ENCODE measurements at places on chromosomes 11 and 22.

GRCh38 chr22:45216133-45217003 lies 24.3 kb downstream of the KIAA0930 start:
- DNase-seq: no peak

DNA sequence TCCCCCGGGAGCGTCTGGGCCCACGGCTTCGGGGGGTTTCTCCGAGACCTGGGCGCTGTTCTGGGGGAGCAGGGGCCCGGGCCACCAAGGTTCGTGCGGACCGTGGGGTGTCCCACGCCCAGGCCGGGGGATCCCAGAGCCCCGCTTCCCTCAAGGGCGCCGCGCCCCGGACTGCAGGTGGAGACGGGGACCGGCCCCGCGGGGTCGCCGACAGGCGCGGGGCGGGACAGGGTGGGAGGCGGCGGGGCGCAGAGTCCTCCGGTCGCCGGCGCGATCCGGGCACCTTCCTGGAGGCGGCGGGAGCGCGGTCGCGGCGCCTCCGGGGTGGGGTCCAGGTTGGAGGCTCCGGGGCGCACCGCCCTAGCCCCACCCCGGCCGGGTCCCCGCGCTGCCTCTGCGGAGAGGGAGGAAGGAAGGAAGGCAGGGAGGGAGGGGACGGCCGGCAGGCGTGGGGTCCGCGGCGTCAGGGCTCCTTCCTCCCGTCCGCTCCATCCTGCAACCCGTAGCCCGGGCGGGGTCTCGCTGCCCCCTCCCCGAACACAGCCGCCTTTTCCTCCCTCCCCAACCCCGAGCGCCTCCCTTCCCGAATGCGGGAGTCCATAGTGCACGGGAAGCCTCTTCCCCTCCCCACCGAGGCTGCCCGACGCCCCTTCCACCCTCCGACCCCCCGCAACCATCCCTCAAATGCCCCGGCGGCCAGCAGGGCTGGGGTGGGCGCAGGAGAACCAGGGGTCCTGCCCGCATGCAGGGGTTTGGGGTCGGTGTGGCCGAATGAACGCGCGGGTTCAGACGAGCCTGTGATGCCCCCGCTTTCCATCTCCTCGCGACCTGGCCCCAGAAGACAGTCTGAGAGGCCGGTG lies 4.3 kb upstream of the ZBED4 start:
- DNase-seq: no peak

GRCh38 chr11:131303611-131304119 lies 66.8 kb upstream of the NTM start:
- no peak for DNase-seq

- DNase-seq: no peak
These were observed 411.9 kb downstream of the CNTN5 start for GRCh38 chr11:99432677-99433076.

DNA sequence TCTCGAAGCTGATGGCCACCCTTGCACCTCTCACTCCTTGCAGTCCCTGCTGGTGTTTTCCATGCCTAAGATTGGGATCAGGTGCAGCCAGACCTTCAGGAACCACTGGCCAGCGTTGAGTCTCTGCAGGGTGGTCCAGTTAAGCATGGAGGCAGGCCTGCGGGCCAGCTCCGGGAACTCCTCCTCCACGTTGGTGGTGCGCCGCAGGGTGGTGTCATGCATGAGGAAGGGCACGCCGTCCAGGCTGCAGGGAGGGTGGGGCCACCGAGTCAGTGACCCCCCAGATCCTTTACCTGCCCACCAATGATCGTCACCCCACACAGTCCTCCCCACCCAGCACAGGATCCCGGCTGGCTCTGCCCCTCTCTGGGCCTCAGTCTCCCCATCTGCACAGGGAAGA lies 10.0 kb upstream of the KLHL35 start:
- DNase-seq: no peak

- no peak for DNase-seq
These were observed 597.2 kb downstream of the DLG2 start for GRCh38 chr11:85029964-85030363.

DNA sequence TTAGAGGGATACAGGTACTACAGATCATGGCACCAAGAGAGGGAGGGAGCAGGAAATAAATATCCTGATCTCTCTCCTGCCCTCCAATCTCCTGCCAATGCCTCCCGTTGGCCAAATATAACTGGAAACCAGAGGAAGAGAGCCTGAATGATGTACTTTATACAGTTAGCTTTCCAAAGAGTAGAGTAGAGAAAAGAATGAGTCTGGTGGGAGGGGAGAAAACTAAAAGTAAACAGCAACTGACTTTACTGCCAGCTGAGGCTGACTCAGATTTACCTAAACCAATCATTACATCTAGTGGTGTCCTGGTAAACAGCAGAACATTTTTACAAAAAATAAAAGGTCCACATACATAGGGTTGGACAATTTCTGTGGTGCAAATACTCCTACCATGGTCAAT lies 5.1 kb downstream of the MPZL3 start:
- no peak for DNase-seq

GRCh38 chr22:35632935-35633334 lies 15.3 kb upstream of the APOL6 start:
- DNase-seq: no peak

DNA sequence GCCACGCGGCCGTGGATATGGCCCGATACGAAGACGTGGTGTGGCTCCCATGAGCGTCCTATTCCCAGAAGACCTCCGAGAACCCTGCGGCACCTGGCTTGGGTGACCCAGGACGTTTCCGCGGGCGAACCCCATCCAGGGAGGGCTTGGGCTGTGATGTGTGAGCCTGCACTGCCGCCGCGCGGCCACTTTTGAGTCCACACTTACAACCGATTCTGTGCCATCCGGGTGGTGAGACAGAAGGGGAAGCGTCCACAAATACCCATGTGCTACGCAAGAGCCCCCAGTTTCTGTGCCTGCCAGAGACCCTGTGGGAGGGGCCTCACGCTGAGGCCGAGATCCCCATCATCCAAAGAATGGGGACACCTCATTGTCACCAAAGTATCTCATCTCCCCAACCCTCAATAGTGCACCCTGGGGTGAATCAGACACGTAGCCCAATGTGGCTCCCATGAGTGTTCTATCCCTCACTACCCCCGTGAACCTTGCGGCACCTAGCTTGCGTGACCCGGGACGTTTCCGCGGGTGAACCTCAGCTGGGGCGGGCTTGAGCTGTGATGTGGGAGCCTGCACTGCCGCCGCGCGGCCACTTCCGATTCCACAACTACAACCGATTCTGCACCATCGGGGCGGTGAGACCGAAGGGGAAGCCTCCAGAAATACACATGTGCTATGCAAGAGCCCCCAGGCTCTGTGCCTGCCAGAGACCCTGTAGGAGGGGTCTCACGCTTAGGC lies 4.6 kb upstream of the H19 start:
- no peak for DNase-seq

GRCh38 chr11:92765082-92765840 lies 204.2 kb upstream of the MTNR1B start:
- DNase-seq: no peak

- no peak for DNase-seq
These were observed 9.5 kb downstream of the OR5P2 start for GRCh38 chr11:7787239-7787638.

DNA sequence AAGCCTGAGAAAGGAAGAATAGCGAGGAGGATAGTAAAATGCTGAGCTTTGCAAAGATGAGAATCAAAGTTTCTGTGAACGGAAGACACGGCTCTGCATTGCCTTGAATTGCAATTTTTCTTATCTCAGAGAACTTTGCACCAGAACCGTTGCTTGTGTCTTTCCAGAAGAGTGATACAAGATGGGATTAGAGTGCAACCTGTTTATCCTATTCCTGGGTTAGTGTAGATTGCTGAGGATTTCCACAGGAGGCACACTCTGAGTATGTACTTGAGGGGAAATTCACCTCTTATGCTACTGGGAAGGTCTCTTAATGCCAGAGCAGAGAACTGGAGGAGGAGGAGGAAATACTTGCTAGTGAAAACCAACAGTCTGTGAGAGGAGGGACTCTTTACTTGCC lies 377.5 kb downstream of the OPCML start:
- no peak for DNase-seq

- DNase-seq: no peak
These were observed 665.4 kb downstream of the NTM start for GRCh38 chr11:132035766-132036165.

GRCh38 chr11:12767027-12767426 lies 92.8 kb downstream of the TEAD1 start:
- DNase-seq: no peak

GRCh38 chr11:68077617-68078582 lies 39.1 kb downstream of the TCIRG1 start:
- DNase-seq: no peak

Data from stimulated activated CD8-positive, alpha-beta memory T cell treated with anti-CD3 and anti-CD28 coated beads, Interleukin-4, amount 100 ng/mL, for 1 hour (primary cell).